Lung (tissue), 17 donors: ENCODE measurements at places on chromosomes 6 and 20.

DNA sequence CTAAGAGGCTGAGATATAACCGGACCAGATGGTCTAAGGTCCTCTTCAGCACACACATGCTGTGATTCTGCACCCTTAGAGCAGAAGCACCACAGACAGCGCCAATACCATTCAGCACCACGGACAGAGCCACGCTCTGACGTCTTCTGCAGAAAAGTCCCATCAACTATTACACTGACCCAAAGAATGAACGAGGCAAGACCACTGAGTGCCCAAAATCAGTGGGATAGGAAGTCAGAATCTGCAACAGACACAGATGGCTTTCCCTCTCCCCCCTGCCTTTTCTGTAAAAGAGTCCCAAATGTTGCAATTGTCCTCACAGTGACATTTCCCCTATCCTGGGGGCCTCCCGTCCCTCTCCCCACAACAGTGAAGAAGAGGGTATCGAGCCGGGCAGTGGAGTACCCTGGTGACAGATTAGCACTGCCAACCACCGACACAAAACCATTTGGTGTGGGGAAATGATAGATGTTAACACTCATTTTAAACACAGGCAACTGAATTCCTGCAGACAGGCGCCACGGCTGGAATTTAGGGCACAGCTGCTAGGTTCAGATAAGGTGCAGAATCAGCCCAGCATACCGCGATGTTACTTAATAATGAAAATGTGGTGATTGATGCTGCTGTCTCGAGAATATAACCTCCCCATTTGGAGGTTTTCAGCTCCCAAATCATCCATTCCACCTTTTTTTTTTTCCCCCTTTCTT is 66.6 kb upstream of the CTNNBL1 start:
- H3K27me3 ChIP-seq: no peaks in the 10 kb centered on the region
- no peak overlapping the region for H3K27ac ChIP-seq
- peak; percentile 77 for DNase-seq
- no peaks in the 10 kb centered on the region for H3K36me3 ChIP-seq
- H3K4me3 ChIP-seq: no peak overlapping the region

GRCh38 chr20:58609026-58609425 is 42.1 kb upstream of the STX16 start:
- no peak overlapping the region for H3K4me3 ChIP-seq
- H3K27me3 ChIP-seq: no peaks in the 10 kb centered on the region
- no peaks in the 10 kb centered on the region for H3K36me3 ChIP-seq

- no peak for DNase-seq
- peaks cover 29% of the 10 kb centered on the region for H3K27me3 ChIP-seq
- H3K4me3 ChIP-seq: no peak overlapping the region
- no peaks in the 10 kb centered on the region for H3K4me1 ChIP-seq
- H3K36me3 ChIP-seq: no peaks in the 10 kb centered on the region
- H3K27ac ChIP-seq: no peak overlapping the region
Observed at GRCh38 chr6:29826271-29826670, 1.4 kb upstream of the HLA-G start.

GRCh38 chr6:17527076-17527475 is 73.0 kb upstream of the FAM8A1 start:
- H3K27me3 ChIP-seq: no peaks in the 10 kb centered on the region
- no peaks in the 10 kb centered on the region for H3K36me3 ChIP-seq
- no peaks in the 10 kb centered on the region for H3K4me1 ChIP-seq
- no peak overlapping the region for H3K27ac ChIP-seq
- no peak overlapping the region for H3K4me3 ChIP-seq
- DNase-seq: no peak

DNA sequence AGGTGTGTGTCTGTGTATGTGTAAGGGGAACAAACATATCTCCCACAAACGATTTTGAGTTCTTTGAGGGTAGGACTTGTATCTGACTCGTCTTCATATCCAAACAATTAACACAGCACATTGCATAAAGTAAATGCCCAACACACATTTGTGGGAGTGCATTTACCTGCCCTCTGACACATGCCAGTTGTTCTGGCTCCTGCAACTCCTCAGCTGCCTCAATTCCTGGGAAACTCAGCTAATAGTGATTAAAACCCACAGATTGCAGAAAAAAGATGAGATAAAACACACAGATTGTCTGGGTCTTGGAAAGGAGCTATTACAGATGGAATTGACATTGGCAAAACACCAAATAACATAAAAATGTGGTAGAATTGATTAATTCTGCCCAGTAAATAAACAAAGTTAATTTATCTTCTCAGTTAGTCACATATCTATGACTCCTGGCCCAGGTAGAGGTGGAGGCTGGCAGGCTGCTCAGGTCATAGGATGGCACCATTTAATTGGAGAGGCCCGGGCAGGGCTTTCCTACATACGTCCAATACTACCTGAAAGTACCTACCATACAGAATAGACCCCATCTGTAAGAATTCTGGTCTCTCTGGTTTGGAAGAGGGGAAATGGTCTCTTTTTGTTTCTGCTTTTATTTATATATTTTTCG is 71.5 kb upstream of the IFNGR1 start:
- no peak overlapping the region for H3K4me3 ChIP-seq
- H3K27ac ChIP-seq: no peak overlapping the region
- no peak for DNase-seq
- H3K27me3 ChIP-seq: no peaks in the 10 kb centered on the region
- no peaks in the 10 kb centered on the region for H3K4me1 ChIP-seq

DNA sequence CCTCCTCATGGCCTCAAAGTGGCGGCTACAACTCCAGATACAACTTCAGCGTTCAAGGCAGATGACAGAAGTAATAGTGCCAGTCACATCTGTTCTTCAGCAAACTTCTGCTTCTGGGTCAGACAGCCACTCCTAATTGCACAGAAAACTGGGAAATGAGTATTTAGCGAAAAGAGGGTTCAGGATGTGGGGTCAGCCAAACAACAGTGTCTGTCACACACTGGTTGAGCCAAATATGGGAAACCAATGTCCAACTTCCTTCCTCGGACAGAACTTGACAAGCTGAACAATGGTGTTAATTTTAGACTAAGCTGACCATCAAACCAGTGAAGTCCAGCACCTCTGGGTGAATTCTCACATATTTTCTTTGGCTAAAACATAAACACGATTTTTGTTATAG is 22.1 kb downstream of the NUDT3 start:
- no peaks in the 10 kb centered on the region for H3K27me3 ChIP-seq
- H3K36me3 ChIP-seq: no peaks in the 10 kb centered on the region
- peak overlapping the region; percentile 61 for H3K27ac ChIP-seq
- H3K4me3 ChIP-seq: no peak overlapping the region

- H3K27me3 ChIP-seq: no peaks in the 10 kb centered on the region
- peak overlapping the region; percentile 94 for H3K27ac ChIP-seq
- DNase-seq: peak; percentile 73
- peak overlapping the region; percentile 22 for H3K4me3 ChIP-seq
Observed at GRCh38 chr6:2764610-2765165, 505 bp upstream of the WRNIP1 start.
